Fibroblast of skin of right quadriceps (primary cell): ENCODE measurements at places on chromosomes 2 and 18.

DNA sequence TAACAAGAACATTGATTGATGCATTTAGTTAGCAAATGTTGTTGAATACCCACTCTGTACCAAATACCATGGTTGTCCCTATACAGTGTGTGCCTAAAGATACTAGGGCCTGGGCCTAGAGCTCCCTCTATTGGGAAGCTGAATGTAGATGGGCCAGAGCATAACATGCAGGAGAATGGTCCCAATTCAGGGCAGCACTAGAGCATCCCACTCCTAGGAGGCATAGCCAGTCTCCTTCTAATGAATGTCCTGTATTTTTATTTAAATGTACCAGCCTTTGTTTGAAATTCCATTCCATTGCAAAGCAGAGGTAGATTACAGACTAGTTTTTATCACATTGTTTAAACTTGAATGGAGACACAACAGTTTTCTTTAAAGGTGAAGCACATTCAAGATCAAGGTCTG lies 90.6 kb downstream of the FEZ2 start:
- peak; percentile 67 for DNase-seq

DNA sequence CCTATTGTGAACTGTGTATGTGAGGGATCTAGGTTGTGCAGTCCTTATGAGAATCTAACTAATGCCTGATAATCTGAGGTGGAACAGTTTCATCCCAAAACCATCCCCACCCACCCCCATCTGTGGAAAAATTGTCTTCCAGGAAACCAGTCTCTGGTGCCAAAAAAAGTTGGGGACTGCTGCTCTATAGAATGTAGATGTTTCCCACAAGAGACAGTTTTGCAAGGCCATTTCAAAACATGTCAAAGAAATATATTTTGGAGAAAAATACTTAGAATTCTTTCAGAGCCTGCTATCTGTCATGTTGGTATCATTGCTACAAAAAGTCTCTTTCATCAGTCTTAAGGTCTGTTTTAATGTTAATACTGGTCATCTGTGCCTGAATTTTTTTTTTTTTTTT lies 4.1 kb upstream of the SLC39A10 start:
- DNase-seq = peak; percentile 73

- no peak for DNase-seq
These were observed 101.8 kb upstream of the MAP2 start for GRCh38 chr2:209322041-209322440.

DNA sequence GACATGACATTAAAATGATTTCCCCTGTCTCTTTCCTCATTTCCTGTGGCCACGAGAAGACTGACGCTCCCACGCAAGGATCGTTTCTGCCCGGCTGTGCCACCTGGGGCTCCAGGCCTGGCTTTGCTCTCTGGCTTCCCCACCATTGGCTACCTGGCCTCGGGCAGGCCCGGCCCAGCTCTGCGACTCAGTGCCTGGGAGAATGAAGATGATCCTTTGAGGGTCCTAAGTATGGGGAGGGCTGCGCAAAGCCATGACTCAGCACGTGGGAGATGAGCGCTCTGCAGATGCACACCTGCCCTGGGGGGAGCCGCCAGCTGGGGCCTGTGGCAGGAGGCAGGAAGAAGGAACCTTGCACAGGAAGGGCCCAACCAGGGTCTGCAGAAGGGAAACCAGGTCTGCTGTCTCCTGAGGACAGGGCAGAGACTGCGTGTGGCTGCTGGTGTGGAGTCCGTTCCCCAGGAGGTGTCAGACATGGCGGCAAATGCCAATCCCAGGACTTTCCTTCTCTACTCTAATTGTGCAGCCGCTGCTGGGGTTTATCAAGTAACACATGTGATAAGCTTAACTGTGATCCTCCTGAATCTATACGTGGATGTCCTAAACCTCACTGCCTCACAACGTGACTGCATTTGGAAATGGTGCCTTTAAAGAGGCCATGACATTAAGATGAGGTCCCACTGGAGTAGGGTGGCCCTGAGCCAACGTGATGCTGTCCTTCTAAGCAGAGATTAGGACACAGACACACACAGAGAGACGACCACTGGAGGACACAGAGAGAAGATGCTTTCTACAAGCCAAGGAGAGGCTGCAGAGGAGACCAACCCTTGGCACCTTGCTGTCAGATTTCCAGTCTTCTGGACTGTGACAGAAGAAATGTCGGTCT lies 32.9 kb downstream of the MBP start:
- DNase-seq = no peak

GRCh38 chr2:179936654-179937053 lies 70.4 kb downstream of the CWC22 start:
- peak; percentile 6 for DNase-seq

- no peak for DNase-seq
These were observed 371.2 kb downstream of the INSIG2 start for GRCh38 chr2:118459426-118459825.

- DNase-seq = no peak
These were observed 16.8 kb upstream of the SLC1A4 start for GRCh38 chr2:64972426-64972825.

- no peak for DNase-seq
These were observed 51.4 kb downstream of the ICOS start for GRCh38 chr2:203987959-203988358.

DNA sequence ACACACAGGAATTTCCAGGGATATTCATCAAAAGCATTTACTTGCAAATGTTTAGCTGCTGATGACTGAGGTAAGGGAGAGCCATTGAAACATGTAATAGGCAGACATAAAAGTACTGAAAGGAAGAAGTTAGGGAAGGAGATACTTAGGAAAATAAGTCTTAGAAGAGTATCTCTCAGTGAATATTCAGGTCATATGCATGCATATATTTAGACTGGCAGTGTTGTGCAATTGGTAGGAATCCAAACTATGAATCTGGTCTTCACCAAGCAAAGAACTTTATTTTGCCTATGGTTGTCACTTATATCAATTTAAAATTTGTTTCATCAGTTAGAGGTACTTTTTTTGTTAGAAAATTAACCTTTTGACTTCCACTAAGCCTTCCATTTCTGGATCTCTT lies 1490.7 kb downstream of the SUCLG1 start:
- peak; percentile 19 for DNase-seq

GRCh38 chr18:42801706-42802105 lies 313.8 kb downstream of the RIT2 start:
- no peak for DNase-seq

DNA sequence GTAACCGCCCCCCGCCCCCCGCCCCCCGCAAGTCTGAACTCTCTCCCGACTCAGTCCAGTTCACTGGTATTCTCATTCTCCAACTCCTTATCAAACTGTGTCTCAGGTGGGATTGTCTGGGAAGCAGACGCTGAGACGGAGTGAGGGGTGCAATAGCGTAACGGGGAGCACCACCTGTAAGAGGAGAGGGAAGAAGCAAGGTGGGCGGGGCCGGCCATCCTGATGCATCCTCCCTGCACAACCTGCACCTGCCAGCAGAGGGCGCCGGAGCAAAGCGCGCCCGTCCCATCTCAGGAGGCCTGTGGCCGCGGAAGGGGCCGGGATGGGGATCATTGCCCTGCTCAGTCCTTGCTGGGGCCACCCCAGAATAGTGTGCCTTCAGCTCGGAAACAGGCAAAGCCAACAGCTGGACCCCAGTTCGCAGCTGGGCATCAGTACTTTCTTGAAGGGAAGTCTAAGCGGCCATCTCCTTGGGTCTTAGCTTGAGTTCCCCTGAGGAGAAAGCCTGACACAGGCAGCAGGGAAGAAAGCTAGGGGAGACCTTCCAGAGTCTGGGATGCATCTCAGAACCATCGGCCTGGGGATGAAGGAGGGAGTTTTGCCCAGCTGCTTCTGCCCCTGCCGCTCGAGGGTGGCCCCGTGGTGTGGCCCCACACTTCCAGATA lies 208.0 kb downstream of the TFCP2L1 start:
- peak; percentile 41 for DNase-seq

DNA sequence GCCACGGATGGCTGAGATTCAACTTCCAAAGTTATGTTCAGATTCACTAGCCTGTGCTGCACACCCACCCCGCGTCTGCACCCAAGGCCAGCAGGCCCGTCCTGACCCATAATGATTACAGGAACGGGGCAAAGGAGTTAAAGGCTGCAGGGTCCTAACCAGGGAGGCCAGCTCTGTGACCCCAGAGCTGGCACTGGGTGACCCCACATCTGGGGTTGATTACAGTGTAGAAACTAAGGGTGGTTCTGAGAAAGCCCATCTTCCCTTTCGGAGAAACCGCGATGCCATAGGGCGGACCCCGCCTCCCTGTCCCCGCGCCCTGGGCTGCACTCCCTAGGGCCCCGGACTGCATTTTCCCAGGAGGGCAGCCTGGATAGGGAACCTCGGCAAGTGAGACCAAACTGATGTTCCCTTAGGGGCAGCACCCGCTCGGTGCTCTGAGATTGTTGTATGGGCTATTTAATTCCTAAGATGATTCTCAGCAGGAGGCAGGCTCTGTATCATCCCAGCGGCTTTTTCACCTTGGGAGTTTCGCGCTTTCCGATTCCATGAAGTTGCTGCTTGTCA lies 2.2 kb upstream of the GPR148 start:
- DNase-seq = no peak

- no peak for DNase-seq
These were observed 6.2 kb upstream of the ZSWIM2 start for GRCh38 chr2:186855216-186855615.

GRCh38 chr2:127355407-127356008 lies 32.3 kb downstream of the MAP3K2 start:
- no peak for DNase-seq

- no peak for DNase-seq
These were observed 1.3 kb upstream of the TMSB10 start for GRCh38 chr2:84904151-84904550.

GRCh38 chr2:172072706-172073105 lies 12.6 kb upstream of the DLX1 start:
- no peak for DNase-seq

- DNase-seq = no peak
These were observed 142.2 kb upstream of the DLGAP1 start for GRCh38 chr18:4597301-4597700.

- no peak for DNase-seq
These were observed 493.0 kb upstream of the ACVR2A start for GRCh38 chr2:147351784-147352183.

DNA sequence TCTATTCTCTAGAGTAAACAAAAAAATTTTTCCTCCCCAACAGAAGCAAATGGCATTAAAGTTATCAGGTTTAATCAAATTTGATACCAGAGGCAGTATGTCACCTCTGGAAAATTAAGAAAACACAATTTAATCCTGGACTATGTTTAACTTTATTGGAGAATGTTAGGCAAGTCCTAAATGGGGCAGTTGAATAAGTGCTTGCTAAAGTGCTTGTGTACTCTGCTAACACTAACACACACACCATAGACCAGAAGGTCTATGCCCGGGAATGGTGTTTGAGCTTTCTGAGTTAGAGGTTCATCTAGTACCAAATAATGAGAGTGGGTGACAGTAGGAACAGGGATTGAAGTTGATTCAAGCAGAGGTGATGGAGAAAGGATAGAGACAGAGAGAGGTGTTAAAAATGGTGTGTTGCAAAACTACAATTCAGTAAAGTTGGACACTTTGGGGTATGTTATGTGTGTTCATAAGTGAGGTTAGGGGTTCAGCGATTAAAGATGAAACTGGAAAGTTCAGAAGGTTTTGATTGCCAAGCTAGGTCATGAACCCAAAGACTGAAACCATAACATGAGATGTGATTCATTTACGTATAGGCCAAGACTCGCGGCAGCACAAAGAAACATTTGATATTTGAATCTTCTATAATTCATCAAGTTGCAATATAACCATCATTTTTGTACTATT lies 40.5 kb upstream of the PEX13 start:
- DNase-seq = no peak

- no peak for DNase-seq
These were observed 805 bp upstream of the KRTCAP3 start for GRCh38 chr2:27441226-27441926.

GRCh38 chr2:219570194-219570923 lies 980 bp downstream of the OBSL1 start:
- DNase-seq = peak; percentile 26

- DNase-seq = peak; percentile 29
These were observed 16.5 kb downstream of the SLC4A3 start for GRCh38 chr2:219643788-219644398.

DNA sequence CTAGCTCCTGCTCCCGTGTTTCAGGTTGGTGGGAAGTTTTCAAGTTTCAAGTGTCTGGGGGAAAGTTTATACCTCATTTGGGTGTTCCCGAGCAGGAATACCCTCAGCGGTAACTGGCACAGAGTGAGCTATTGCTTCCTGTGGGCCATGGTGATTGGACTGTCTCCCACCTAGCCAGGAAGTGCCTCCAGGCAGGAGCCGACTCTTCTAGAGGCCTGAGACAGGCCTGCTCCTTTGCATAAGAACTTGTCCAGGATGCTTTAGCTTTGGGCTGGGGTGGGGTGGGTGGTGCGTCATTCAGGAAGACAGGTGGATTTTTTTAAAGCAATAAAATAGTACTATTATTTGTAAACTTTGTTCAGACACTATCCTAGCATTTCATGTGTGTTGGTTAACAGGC lies 23.5 kb upstream of the DNMT3A start:
- DNase-seq = no peak

DNA sequence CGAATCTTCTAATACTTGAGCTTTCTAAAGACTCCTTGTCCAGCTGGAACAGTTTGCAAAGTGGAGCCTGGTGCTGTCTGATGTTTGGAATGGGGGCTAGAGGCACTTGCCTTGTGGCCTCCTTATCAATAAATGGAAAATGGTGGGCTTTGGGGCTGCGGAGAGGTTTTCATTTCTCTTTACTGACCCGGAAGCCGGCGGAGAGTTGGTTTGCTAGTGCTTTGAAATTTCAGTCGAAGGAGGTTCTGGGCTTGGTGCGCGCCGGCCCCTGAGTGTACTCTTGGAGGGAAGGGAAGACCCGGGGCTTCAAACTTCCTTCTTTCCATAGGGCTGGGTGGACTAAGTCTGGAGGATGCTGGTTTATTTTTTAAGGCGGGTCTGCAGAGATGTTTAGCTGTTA lies 714 bp downstream of the RPIA start:
- no peak for DNase-seq

GRCh38 chr18:34223164-34223892 lies 1.4 kb downstream of the NOL4 start:
- no peak for DNase-seq

DNA sequence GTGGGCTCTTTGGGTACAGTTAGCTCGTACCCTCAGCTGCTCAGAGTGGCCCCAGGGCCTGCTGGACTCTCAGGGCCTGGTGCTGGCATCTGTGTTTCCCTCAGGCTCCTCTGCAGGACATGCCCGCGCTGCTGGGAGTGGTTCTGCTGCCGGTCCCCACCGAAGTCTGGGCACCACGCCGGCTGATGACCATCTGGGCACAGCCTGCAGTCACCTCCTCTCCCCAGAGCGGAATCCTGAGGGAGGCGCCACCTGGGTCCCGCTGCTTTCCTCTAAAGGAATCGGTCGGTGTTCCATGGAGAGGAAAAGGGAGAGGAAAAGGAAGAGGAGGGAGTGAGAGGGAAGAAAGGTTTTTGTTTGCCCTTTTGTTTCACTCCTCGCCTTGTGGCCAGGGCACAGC lies 43.6 kb downstream of the MC2R start:
- no peak for DNase-seq
